ENCODE measurements at places on chromosomes 1 and 21.

GRCh38 chr1:216606047-216606637 lies 117.1 kb downstream of the ESRRG start:
- no peak for DNase-seq

GRCh38 chr1:194848846-194849245 lies 1662.4 kb upstream of the B3GALT2 start:
- no peak for DNase-seq

DNA sequence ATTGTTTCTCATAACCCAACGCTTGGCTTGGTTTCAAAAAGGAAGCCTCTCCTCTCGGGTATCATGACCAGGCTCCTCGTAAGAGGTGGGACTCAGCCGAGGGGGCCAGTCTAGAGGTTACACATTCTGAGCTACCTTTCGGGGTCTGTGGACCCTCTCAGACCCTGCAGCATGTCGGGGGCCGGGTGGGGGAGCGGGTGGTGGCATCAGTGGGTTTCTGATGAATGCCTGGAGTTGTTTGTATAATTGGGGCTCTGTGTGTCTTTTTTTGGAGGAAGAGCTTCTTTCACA lies 229.3 kb downstream of the CAMTA1 start:
- DNase-seq, result no peak

GRCh38 chr1:4006676-4007374 lies 106.8 kb upstream of the C1orf174 start:
- no peak for DNase-seq

DNA sequence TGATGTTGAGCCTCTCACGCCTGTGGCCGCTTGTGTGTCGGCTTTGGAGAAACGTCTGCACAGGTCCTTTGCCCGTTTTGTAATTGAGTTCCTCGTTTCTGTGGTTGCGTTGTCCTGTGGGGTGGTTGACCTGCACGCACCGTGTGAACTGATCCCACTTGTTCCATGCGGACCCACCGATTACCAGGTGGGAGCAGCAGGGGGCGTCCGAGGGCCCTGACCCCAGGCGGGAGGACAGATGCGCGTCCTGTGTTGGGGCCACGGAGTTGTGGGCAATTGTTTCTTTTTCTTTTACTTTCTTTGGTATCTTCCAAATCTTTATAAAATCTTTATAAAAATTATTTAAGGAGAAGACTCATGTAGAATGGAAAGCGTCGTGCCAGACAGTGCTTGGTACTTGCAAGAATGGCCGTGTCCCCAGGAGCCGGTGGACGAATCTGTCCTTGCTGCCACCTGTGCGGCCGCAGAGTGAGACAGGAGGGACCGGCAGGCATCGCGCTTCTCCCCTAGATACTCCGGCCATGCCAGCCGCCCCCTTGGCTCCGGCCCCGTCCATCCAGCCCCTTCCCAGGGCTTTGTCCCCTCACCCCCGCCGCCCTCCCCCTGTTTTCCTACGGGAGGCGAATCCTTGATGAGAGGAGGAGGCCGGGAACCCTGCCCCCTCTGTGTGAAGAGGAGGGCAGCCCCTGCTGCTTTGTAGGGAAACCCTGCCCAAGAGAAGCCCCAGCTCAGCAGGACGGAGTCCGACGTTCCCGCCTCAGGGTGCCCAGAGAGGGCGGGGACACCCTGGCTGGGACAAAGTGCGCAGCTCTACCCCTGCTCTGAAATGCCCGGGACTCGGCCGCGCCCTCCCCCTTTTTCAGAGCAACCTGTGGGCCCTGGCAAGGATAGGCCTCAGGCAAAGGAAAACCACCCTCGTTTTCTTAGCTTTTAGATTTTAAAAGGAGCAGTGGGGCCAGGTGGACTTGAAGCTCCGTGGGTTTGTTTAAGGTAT lies 41.7 kb downstream of the PRKCZ start:
- DNase-seq, result no peak

DNA sequence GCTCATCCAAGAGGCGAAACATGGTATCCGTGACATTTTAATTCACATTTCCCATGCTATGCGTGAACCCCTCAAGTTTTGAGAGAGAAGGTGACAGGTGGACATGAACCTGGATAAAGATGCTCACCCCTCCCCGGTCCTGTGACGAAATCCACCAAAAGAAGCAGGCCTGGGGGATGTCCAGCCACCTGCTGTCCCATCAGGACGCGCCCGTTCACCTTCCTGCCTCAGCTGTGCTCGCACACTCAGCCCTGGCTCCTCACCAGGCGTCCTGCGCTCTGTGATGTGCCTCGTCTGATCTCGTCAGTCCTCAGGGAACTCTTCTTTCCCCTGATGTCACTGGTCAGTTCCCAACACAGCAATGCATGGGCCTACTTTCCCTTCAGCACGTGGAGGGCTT lies 10.3 kb downstream of the FHAD1 start:
- DNase-seq, result no peak

DNA sequence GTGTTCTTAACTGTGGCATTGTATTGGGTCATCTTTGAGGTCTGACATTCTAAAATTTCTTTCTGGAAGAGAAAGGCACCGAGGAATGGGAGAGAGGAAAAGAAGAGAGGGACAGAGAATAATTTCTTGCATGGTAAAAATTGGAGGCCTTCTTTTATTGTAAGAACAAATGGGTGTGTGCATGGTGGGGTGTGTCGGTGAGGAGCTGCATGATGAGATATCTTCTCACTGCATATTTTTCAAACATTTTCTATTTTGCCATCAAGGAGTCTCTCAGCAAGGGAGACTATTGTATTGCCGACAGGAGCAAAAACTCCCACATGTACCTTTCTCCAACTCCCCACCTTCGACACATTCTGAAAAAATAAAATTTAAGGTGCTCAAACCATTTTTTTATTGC lies 6.5 kb upstream of the CTSE start:
- no peak for DNase-seq

- DNase-seq, result no peak
Observed at GRCh38 chr1:53967409-53968124, 21.4 kb downstream of the LRRC42 start.

DNA sequence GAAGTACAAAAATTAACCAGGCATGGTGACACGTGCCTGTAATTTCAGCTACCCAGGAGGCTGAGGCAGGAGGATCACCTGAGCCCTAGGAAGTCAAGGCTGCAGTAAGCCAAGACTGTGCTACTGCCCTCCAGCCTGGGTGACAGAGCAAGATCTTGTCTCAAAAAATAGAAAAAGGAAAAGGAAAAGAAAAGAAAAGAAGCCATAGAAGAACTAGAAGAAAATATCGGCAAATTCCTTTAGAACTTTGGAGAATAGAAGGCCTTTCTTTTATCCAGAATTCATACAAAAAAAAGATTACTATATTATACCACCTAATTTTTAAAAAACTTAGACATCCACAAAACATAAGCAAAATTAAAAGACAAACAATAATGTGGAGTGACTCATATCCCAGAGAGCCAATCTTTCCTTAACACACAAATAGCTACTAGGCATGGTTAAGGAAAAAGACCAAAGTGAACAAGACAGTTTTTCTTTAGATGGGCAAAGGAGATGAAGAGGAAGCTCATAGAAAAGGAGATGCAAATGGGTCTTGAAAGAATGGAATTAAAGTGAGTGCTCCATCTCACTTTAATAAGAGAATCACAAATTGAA lies 251.1 kb upstream of the IRF2BP2 start:
- DNase-seq, result no peak

Measured in GM12892 (cell line).